ENCODE measurements at places on chromosomes 16 and 17.

- no peak for DNase-seq
Observed at GRCh38 chr17:14732211-14732610, 431.3 kb downstream of the HS3ST3B1 start.

DNA sequence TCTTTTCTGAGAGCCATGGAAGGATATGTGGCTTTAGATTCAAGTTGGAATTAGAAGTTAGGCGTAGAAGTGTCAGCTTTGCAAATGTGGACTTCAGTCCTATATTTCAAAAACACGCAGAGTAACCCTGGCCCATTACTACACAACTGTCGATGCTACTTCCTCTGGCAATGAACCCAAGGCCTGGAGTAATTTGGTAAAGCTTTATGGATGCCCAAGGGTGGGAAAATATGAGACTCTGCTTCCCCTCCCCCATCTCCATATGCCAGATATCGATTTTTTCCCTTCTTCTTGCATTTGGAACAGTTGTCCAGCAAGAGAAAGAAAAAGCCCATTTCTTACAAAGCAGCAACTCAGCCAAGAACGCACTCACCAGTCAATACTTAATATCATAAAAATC is 2.9 kb upstream of the MAP1LC3B start:
- DNase-seq = peak; percentile 38

- no peak for DNase-seq
Observed at GRCh38 chr17:61447358-61447757, 4.9 kb upstream of the TBX4 start.

DNA sequence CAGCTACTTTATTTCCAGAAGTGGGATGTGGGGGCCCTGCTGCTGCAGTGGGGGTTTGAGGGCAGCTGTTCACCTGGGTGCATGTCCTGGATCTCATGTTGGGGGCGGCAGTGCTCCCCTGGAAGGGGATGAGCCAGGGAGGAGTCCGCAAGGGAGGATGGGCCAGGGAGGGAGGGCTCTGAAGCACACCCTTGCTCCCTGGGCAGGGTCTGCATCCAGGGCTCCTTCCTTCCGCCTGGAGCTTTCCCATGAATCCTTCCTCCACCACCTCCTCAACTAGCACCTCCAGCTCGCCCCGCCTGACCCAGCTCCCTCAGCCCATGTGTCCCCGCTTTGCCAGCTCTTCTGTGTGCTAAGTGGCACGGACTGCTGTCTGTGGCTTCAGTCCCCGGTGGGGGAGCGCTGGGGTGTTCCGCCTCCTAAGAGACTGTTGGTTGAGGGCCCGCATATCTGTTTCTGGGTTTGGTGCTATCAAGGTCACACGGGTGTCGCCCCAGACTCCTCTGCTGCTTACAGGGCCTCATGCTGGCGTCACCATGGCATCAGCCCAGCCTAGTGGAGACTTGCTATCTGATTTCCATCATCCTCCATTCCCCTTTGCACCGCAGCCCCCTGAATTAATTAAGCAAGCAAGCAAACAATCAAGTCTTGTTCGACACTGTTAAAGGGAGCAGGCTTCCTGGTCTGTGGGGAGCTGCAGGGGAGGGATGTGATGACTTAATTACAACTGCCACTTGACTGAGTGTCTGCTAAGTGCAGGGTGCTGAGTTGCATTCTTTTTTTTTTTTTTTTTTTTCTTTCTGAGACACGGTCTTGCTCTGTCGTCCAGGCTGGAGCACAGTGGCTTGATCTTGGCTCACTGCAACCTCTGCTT is 71.8 kb downstream of the PRKCA start:
- no peak for DNase-seq

DNA sequence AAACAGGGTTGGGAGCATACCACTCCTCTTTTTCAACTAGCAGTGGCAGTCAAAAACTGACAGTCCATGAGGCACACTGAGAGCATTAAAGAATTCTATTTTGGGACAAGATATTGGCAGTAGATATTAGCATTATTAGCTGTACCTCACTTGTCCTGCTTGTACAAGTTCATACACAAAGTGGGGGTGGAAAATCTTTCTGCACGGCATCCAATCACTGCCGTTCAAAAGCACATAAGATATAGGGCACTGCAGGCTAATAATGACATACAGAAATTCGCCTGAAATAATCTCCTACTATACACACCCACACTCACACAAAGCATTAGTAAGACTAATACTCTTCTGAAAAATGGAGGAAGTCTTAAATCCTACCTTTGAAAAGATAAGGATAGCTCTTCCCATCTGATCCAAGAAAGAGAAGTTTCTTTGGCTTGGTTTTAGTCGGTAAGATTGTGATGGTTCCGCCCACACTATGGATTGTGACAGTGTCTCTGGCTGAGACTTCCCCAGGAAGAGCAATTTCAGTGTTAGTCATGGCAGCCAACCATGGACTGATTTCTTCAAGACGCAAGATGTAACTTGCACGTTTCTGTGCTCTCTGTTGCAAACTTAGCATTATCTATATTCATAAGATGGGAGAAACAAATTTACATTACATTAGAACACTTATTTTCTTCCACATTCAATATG is 40.6 kb upstream of the ARL6IP1 start:
- no peak for DNase-seq
